ENCODE measurements at places on chromosomes 12 and 14.
A peak's percentile ranks its signal among the peaks of the same experiment; 100 is the strongest.

- peak; percentile 85 for DNase-seq
Observed at GRCh38 chr12:389142-390096, at the start of gene KDM5A. KDM5A (minus strand) TSS chr12:389320; CDS start chr12:389091, 229 bp downstream.

- DNase-seq = no peak
Observed at GRCh38 chr12:65387396-65387795, 108.9 kb downstream of the MSRB3 start.

GRCh38 chr14:32709027-32709426 lies 229.7 kb upstream of the NPAS3 start:
- peak; percentile 75 for DNase-seq

GRCh38 chr12:20477255-20477654 lies 108.9 kb downstream of the PDE3A start:
- DNase-seq = no peak

GRCh38 chr12:27491226-27491625 lies 32.8 kb upstream of the PPFIBP1 start:
- no peak for DNase-seq

DNA sequence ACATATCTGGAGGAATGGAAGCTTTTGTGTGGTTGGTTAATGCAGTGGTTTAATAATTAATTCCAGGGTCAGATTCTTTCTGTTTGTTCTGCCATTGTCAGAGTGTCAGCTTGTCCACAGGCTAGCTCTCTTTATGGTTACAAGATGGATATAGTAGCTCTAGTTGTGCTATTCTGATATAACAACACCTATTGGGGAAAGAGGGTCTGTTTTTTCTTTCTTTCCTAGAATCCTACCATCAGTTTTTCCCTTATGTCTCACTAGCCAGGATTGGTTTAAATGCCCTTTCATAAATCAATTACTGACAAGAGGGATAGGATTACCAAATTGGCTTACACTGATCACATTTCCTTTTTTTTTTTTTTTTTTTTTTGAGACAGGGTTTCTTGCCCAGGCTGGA lies 27.8 kb downstream of the CNOT2 start:
- DNase-seq = no peak

- DNase-seq = no peak
Observed at GRCh38 chr14:60211153-60211552, 37.9 kb upstream of the PPM1A start.

- DNase-seq = peak; percentile 29
Observed at GRCh38 chr12:87815771-87816585, 213.2 kb downstream of the C12orf50 start.

- DNase-seq = no peak
Observed at GRCh38 chr12:29559198-29559597, 61.7 kb upstream of the OVCH1 start.

DNA sequence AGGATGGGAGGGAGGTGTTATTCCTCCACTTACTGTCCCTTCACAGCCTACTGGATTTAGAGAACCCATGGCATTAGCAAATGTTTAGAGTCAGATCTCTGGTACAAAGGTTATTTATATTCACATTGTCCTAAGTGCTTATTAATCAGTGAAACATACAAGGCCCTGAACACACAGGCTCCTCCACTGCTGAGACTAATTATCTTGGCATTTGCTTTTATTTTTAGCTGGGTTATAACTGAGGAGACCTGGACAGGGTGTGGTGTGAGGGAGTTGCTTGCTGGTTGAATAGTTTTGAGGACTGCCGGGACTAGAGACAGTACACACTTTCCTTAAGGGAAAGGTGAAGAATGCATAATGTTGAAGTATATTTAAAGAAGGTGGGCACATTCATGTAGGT lies 77.5 kb downstream of the FIGNL2 start:
- DNase-seq = no peak

GRCh38 chr12:111643427-111643826 lies 42.3 kb downstream of the BRAP start:
- DNase-seq = no peak

GRCh38 chr14:51310505-51310944 lies 70.5 kb downstream of the TMX1 start:
- no peak for DNase-seq

DNA sequence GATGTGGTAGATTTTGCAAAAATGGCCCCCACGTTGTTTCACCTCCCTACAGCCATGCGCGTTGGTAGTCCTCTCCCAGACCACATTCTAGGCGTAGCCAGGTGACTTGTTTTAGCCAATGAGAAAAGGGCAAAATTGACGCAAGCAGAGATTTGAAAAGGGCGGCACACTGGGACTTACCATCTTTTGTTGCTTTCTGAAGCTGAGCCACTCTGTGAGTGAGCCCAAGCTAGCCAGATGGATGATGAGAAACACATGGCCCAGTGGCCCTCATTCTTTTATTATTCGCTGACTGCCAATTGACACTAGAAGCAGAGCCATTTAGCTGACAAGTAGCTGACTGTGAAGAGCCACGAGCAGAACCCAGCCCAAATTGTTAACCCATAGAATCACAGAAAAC lies 142.0 kb upstream of the GZMB start:
- DNase-seq = no peak

DNA sequence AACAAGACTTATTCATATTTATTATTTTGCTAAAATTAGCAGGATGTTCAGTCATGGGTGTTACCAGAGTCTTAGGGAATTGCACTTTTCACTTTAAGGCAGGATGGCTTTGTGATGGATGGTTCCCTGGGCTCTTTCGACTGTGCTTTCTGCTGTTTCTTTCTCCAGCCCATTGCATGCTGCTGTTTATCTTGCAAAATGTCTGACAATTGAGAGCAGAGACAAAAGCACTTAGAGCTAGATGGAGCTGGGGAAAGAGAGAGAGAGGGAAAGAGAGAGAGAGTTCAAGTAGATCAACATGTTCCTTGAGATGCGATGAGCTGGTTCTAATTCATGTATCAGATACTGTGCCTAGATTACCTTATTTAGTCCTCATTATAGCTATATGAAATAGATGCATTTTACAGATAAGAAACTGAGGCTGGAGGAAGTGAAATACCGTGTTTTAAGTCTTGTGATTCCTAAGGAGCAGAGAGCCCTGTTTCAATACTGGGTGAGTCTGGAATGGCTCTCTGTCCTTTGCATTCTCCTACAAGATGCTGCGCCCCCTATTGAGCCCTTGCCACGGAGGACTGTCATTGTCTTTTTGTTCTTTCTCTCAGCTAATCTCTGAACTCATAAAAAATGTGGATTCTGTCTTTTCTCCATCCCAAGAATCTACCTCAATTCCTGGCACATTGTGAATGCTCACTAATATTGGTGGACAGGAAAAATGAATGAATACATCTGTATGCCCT lies 227.9 kb downstream of the ALG10B start:
- no peak for DNase-seq

GRCh38 chr12:15214851-15215601 lies 6.2 kb downstream of the RERG start:
- DNase-seq = no peak

- no peak for DNase-seq
Observed at GRCh38 chr12:10097521-10097920, 1.3 kb downstream of the CLEC1A start.

- DNase-seq = no peak
Observed at GRCh38 chr12:105626653-105627052, 296.2 kb downstream of the C12orf75 start.

GRCh38 chr12:57103856-57104255 lies 7.3 kb downstream of the STAT6 start:
- no peak for DNase-seq

DNA sequence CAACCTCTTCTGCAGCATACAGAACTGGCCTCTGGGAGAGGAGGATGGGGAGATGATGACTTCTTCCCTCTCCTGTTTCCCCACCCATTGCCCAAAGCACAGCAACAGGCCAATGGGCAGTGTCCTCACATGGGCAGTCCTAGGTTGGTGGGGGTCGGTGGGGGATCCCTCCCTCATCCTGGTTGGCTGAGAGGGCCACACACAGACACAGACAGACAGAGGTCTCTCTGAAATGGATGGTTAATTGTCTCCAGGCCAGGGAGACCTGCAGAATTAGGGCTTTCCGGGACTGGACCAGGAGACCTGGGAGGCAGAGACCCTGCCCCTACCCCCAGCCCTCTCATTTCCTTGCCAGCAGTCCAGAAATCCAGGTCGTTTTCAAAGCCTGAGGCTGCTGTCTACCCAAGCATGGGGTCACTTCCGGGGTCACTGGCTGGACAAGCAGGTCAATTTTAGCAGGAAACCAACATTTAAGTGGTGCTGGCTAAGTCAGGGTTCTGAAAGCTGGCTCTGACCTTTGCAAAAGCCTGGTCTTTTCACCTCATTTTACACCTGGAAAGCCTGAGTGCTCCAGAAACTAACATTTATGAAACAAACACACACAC lies 48.6 kb upstream of the TBX3 start:
- no peak for DNase-seq

- DNase-seq = no peak
Observed at GRCh38 chr14:30805284-30805683, 69.1 kb upstream of the COCH start.

DNA sequence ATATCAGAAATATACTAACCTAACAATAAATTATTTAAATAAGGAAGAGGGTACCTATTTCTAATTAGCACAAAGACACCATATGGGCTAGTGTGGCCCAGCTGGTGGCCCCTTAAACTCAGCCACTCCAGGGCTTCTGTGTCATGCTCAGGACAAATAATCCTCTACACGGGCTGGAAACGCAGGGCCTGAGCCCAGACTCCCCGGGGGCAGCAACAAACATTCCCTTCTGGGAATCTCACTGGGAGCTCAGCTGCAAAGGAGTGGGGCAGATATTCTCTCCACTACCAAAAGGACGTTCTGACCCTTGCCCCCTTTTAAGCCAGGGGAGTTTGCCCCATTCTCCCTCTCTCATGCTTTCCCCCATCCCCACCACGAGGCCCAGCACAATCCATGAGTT lies 43.7 kb upstream of the ELK3 start:
- no peak for DNase-seq

GRCh38 chr14:69154779-69155178 lies 1.9 kb upstream of the DCAF5 start:
- no peak for DNase-seq

GRCh38 chr14:98914942-98915341 lies 357.1 kb downstream of the BCL11B start:
- no peak for DNase-seq

DNA sequence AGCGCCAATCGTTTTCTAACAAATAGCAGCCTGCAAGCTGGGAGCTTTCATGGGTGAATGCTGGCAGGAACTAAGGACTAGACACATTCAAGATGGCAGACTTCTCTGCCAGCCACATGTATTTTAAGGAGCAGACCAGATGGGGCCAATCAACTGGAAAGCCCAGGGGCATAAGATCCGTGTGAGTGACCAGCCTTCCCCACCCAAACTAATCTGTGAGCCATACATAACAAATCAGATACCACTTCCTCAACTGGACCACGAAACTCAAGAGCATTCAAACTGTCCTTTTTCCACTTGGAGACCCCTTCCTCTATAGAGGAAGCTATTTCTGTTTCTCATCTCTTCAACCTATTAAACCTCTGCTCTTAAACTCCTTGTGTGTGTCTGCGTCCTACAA lies 9.7 kb downstream of the TCL1B start:
- no peak for DNase-seq

DNA sequence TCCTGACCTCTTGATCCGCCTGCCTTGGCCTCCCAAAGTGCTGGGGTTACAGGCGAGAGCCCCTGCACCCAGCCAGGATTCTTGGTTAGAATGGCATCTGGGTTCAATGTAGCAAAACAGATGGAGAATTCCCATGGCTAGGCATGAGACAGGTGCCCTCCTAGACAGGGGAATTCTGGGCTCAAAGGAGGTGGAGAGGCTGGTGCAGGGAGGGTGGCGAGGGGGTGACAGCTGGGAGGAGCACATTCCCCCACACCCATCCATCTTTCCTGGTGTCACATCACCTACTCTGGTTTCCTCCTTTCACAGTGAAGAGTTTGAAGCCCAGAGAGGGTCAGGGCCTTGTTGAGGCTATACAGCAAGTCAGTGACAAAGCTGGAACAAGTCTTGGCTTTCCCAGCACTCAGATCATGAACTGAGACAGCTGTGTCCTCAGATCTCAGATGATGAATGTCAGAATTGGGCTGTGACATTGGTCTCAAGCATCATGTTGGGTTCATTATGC lies 2.8 kb downstream of the SERPINA1 start:
- no peak for DNase-seq

- no peak for DNase-seq
Observed at GRCh38 chr12:52715416-52715815, 12.1 kb upstream of the KRT77 start.

GRCh38 chr14:104037903-104038302 lies 47.6 kb upstream of the ASPG start:
- no peak for DNase-seq

DNA sequence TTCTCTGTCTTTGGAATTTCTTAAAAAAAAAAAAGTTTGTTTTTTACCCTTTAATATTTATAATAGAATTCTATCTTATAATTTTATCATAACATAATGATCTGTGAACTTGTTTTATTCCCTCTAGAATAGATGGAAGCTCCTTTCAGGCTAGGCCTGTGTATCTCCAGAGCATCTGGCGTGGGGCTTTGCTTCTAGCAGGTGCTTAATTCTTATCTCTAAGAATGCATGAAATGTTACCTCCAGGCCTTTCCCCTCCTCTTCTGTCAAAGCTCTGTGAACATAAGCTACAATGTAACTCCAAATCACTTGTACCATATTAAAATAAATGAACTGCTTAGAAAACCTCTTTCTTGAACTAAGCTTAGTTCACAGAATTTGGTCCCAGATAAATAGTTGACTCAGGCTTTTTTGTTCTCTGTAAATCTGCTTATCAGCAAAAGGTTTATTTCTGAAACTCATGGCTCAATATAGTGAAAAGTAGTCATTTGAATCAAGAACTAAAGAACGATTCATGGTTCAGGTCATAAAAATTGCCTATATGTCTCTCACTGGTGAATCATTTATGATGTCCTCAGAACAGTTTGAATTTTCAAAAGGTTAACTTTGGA lies 407.1 kb downstream of the TRHDE start:
- no peak for DNase-seq

DNA sequence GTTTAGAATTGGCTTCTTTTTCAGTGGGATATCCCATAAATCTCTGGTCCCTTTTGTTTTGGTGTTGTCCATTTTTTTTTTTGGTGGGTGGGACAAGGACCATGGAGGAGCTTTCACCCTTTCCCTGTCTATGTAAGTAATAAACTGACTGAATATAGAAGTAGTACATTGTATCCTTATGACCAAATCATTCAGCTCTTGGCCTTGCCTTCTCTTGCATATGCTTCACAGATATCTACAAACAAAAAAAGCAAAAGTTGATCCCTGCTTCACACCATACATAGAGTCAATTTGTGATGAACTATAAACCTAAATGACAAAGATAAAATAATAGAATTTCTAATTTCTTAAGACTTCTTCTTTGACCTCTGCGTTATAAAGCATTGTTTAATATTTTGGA lies 59.8 kb downstream of the SIX1 start:
- DNase-seq = no peak

DNA sequence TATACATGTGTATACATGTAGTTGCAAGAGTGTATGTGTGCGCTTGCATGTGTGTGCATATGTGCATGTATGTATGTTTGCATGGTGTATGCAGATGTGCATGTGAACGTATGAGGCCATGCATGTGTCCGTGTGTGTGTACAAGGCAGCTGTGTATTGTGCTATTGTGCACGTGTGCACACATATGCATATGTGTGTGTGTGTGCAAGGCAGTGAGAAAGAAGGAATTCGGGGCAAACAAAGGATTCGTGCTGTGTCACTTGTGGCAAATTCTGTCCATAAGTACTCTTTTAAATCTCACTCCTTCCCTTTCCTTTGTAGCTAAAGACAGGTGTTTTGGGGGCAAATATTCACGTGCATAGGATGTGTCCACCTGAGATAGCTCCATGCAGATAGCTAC lies 227.1 kb downstream of the VRK1 start:
- no peak for DNase-seq

GRCh38 chr14:94423453-94424056 lies 29.0 kb downstream of the SERPINA11 start:
- DNase-seq = no peak
